NB4 (cell line): ENCODE measurements at places on chromosomes 11 and 22.
A peak's percentile ranks its signal among the peaks of the same experiment; 100 is the strongest.

DNA sequence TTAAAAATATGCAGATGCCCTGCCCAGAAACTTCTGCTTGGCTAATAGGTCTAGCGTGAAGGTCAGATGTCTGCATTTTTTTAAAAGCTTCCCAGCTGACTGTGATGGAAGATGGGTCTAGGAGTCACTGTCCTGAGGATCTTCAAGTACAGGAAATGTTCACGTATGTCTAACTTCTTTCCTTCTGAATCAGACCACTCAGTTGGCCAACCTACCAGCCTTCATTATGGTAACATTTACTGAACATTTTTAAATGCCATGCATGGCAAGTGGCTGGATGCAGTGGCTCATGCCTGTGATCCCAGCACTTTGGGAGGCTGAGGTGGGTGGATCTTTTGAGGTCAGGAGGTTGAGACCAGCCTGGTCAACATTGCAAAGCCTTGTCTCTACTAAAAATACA lies 1.1 kb upstream of the PRG2 start:
- DNase-seq: peak; percentile 46

GRCh38 chr11:59267736-59268475 lies 55.2 kb upstream of the MPEG1 start:
- no peak for DNase-seq

GRCh38 chr11:72762641-72763304 lies 10.6 kb upstream of the ARAP1 start:
- no peak for DNase-seq

DNA sequence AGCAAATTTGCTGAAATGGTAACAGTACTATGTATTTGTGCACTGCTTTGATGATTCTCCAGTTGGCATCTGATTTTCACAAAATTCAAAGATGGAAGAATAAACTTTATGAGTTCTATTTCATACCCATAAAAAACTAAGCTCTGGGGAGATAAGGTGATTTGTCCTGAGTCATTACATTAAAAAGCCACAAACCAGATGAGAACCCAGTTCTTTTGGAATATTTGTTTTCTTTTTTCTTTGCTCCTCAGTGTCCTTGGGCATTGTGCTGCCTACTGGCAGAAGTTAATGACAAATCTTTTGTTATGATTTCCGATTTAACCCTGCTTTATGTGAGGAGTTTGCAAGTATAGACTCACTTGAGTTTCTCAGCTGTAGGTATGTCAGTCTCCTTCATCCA lies 45.4 kb upstream of the AMOTL1 start:
- no peak for DNase-seq

DNA sequence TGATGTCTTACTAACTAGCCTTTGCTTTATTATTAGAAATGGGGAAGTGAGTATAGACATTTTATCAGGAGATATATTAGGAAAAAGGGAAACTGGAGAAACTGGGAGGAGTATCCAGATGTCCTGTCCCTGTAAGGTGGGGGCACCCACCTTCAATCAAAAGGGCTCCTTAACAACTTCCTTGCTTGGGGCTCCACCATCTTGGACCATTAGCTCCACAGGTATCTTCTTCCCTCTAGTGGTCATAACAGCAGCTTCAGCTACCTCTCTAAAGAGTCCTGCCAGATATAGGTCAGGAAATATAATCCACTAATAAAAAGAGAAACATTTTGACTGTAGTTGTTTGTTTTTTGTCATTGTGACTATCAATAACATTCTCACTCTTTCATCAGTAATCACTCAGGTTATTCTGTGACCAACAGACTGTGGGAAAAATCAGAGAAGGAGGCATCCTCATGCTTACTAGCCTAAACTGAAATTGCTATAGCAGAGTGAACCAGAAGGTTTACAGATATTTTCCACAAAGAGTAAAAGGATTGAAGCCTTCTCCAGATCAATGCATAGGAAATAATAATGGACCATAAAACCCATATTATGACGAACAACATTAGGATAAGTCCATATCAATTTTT lies 10.4 kb downstream of the OR51B4 start:
- DNase-seq: peak; percentile 24

GRCh38 chr22:39900306-39901227 lies at the start of gene GRAP2:
Gene GRAP2, plus strand, starts transcription at chr22:39901084. Its CDS starts 46,023 bp downstream, at chr22:39947107.
- DNase-seq: peak; percentile 70

DNA sequence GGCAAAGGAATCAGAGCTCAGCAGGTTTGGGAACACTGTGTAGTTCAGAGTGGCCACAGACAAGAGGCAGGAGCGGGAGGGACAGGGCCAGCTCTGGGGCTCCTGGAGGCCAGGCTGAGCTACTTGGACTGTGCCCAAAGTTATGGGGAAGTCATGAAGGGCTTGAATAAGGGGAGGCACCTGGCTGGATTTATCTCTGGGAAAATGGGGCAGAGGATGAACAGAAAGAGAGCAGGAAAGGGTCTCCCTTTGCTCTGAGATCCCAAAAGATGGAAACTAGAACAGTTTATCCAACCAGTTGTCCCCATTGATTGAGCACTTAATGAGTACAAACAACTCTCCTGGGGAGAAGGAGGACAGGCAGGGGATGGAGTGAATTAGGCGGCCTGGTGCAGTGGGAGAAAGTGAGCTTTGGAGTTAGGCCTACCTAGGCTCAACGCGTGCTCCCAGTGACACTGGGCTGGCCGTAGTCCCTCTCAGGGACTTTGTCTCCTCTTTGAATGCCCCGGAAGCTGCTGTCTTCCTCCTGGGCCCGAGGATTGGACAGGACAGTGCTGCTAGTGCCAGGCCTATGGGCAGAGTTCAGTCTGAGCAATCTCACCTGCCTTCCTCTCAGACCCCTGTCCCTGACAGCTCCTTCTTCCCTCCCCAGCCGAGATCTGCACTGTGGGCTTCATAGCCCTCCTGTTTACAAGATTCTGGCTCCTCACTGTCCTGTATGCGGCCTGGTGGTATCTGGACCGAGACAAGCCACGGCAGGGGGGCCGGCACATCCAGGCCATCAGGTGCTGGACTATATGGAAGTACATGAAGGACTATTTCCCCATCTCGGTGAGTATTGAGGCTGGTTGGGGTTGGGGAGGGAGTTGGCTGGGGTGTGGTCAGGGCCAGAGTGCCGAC lies 2.0 kb downstream of the MOGAT2 start:
- DNase-seq: no peak
